ENCODE measurements at places on chromosomes 12 and 14. TPM values are rescaled to one million over a fixed set of nuclear protein-coding genes. Genes with fewer than 3 reads are reported as not detected.

CLEC1A gene
- total RNA-seq: 9.7 TPM

- no peak for DNase-seq
Measured at GRCh38 chr14:68893566-68893965, 85.5 kb downstream of the ACTN1 start.

DNA sequence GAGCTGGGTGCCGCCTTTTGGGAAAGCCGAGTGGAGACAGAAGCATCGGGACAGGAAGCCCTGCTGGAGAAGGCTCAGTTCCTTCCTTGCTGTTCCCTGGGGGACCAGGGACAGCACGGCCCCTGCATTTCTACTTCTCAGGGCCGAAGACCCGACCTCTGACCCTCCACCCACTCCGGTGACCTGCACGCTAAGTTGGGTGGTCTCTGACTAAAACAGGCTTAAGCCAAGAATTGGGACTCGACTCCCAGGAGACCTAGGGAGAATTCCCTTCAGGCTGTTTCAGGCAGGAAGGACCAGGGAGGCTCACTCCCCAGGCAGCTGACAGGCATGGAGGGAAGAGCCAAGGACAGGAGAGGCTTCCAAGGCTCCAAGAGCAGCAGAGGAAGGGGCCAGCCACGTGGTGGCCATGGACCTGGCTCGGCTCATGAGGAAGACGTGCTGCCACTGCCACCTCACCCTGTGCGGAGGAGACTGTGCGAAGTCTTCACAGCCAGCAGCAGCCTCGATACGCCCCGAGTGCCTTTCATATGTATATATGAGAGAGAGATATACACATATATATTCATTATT is 43.9 kb downstream of the DCAF4 start:
- DNase-seq: no peak

- no peak for DNase-seq
Measured at GRCh38 chr12:127546721-127547505, 720.1 kb upstream of the TMEM132C start.

DNA sequence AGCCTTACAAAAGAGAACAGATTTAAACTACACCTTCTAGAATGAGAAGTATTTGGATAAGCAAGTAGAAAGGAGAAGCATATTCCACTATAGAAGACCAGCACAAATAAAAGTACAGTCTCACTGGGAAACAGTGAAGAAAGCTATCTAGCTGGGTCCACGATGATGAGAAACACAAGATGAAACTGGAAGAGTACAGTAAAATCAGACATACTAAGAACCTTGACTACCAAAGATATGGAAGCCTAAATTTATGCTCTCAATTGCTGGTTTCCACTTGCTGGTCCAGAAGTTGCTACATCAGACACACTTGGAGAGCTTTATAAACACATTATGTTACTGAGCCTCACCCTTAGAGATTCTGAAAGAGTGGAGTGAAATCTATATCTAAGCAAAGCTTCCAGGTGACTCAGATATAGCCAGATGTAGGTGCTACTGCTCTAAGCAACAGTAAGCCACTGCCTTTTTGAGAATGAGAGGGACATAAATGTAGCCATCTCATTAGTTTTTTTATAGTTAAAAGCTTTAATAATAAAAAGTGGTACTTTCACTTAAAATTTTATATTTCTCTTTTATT is 96.3 kb upstream of the BBS10 start:
- no peak for DNase-seq

DNA sequence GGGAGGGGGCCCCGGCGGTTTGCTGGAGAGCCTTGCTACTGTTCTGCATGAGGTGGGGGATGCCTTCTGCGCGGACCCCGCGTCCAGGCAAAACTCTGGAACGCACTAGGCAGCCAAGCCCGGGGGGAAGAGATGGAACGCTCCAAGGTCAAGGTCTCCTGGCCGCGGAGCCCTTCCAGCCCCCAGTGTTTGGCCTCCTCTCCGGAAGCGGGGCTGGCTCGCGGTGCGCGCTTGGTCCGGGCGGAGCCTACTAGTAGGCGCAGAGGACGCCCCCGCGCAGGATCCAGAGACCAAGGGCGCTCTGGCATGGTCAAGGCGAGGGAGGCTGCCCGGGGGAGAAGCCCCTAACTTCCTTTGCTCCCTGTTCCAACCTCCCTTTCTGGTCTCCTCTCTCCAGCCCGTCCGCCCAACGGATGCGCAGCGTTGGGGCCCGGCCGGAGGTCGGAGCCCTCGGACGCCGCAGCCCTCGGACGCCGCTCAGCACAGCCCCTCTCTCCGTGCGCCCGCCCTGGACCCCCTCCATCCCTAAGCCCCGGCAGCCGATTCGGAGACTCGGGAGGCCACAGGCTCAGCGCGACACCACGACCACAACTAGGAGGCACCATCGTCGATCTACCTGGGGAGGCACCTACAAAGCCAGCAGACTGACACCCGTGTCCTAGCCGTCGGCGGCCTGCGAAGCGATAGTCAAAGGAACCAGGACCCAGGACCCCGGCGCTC is 669 bp upstream of the KCNK13 start:
- peak; percentile 33 for DNase-seq
